CD8-positive, alpha-beta memory T cell (primary cell): ENCODE measurements at places on chromosomes 13 and 19. TPM values are rescaled to one million over a fixed set of nuclear protein-coding genes. Genes with fewer than 3 reads are reported as not detected.

DNA sequence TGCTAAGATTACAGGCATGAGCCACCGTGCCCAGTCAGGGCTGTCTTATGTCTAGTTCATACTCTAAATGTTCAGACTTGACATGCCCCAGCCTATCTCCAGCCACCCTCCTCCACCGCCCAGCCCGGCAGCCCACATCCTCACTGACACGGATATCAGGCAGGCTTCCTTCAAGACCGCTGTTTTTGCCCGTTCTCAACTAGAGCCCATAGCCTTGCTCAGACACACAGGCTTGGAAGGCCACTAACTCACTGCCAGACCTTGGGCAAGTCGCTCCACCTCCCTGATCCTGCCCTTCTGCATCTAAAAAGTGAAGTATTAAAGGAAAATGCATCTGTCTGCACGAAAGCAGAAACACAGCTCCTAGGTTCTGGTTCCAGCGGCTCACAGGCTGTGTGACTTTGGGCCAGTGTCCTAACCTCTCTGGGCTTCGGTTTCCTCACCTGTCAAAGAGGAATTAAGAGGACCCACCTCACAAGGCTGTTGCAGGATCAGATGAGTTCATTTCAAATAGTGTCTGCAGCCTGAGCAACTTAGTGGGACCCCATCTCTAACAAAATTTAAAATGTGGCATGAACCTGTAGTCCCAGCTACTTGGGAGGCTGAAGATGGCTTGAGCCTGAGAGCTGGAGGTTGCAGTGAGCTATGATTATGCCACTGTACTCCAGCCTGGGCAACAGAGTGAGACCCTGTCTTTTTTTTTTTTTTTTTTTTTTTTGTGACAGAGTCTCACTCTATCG is 14.5 kb upstream of the CERS4 start:
- DNase-seq, result peak; percentile 47
- no peak overlapping the region for H3K27ac ChIP-seq
- H3K4me3 ChIP-seq, result peak overlapping the region; percentile 8
- peaks cover 30% of the 10 kb centered on the region for H3K4me1 ChIP-seq
- no peaks in the 10 kb centered on the region for H3K27me3 ChIP-seq

- no peak for DNase-seq
- peaks cover 12% of the 10 kb centered on the region for H3K4me1 ChIP-seq
- H3K4me3 ChIP-seq, result no peak overlapping the region
- H3K27ac ChIP-seq, result no peak overlapping the region
Observed at GRCh38 chr19:5586300-5587070, 18.7 kb upstream of the TINCR start.

- H3K4me3 ChIP-seq, result no peak overlapping the region
- peaks cover 42% of the 10 kb centered on the region for H3K4me1 ChIP-seq
- no peak for DNase-seq
- no peaks in the 10 kb centered on the region for H3K27me3 ChIP-seq
Observed at GRCh38 chr13:109782066-109782822, 4.1 kb downstream of the IRS2 start.

GRCh38 chr13:103012646-103013045 is 53.6 kb downstream of the SLC10A2 start:
- H3K36me3 ChIP-seq, result no peaks in the 10 kb centered on the region
- no peaks in the 10 kb centered on the region for H3K4me1 ChIP-seq
- DNase-seq, result no peak
- no peak overlapping the region for H3K4me3 ChIP-seq
- no peak overlapping the region for H3K27ac ChIP-seq

DNA sequence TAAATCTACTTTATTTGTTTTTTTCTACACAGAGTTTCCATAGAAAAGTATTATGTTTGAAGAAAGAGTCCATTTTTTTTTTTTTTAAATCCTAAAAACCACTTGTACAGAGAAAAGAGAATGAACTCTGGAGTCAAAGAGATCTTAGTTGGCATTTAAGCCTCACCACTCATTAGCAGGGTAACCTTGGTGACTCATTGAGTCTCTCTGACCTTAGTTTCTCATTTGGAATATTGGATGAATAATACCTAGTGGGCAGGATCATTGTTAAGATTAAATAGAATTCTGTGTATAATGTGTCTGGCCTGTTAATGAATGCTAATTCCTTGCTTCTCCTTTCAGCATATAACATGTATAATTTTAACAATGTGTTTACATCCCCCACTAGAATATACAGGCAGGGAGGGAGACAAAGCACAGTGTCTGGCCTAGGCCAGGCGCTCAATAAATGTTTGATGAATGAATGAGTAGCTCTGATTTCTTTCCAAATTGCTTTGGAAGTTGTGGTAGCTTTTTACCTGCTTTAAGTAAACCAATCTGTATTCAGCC is 48.7 kb upstream of the MYCBP2 start:
- no peaks in the 10 kb centered on the region for H3K27me3 ChIP-seq
- DNase-seq, result no peak

DNA sequence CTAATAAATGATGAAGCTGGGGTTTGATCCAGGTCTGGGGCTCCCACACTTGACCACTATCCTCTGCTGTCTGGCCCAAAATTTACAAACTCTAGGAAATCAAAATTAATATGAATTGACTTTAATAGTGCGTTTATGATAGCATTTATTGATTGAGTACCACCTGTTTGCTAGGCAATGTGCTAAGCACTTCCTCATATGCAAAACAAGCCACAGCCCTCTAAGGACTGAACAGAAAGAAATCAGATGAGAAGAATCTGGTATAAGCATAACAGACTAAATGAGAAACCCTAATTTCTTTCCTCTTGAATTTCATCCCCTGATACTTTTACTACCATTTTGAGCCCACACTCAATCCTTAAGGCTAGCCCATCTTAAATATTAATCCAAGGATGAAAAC is 6.6 kb upstream of the MLNR start:
- no peaks in the 10 kb centered on the region for H3K36me3 ChIP-seq
- H3K4me3 ChIP-seq, result no peak overlapping the region
- no peak overlapping the region for H3K27ac ChIP-seq
- DNase-seq, result no peak
- H3K27me3 ChIP-seq, result peaks cover 3% of the 10 kb centered on the region
- H3K4me1 ChIP-seq, result peaks cover 9% of the 10 kb centered on the region

DNA sequence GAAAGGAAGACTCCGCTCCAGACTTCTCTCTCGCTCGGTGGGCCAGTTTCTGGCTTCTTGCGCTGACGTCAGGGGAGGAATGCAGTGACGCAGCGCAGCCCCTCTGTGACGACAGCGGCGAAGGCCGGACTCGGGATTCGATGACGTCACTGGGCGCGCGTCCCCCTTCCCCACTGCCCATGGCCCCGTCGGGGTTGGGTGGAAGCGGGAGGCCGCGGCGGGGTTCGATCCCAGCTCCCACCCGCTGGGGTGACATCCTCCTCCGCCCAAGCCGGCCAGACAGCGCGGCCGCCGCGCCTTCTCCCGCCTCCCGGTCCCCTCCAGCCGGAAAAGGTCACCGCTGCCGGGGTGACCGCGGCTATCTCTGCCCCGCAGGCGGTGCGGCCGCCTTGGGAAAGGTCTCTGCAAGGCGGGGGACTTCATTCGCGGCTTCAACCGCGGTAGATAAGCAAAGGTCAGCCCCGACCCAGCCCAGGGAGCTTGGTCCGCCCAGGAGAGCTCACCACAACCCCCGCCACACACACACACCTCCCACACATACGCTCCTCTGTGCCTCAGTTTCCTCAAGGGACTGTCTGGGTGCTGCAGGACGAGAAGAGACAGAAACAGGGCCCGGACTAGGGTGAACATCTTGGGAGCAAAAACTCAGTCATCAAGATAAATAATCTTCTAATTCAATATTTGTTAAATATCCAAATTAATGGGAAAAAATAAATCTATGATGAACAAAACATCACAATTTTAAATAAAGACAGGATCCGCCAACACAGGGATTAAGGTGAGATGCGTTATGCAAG is 844 bp upstream of the RFX1 start:
- no peaks in the 10 kb centered on the region for H3K36me3 ChIP-seq
- DNase-seq, result no peak
- H3K27ac ChIP-seq, result peak overlapping the region; percentile 100
- H3K4me3 ChIP-seq, result peak overlapping the region; percentile 91
- H3K27me3 ChIP-seq, result no peaks in the 10 kb centered on the region

GRCh38 chr19:33394006-33394722 is 20.7 kb downstream of the CEBPG start:
- no peaks in the 10 kb centered on the region for H3K27me3 ChIP-seq
- H3K4me1 ChIP-seq, result no peaks in the 10 kb centered on the region
- no peaks in the 10 kb centered on the region for H3K36me3 ChIP-seq
- H3K4me3 ChIP-seq, result no peak overlapping the region
- H3K27ac ChIP-seq, result no peak overlapping the region

GRCh38 chr13:109572389-109572788 is 214.0 kb downstream of the IRS2 start:
- peaks cover 14% of the 10 kb centered on the region for H3K4me1 ChIP-seq
- DNase-seq, result no peak
- no peak overlapping the region for H3K4me3 ChIP-seq
- no peaks in the 10 kb centered on the region for H3K27me3 ChIP-seq
- H3K36me3 ChIP-seq, result no peaks in the 10 kb centered on the region
- H3K27ac ChIP-seq, result no peak overlapping the region

GRCh38 chr19:55146705-55147273 is 2.2 kb downstream of the TNNT1 start:
- peak overlapping the region; percentile 43 for H3K27ac ChIP-seq
- no peak for DNase-seq
- peaks cover 17% of the 10 kb centered on the region for H3K27me3 ChIP-seq
- peaks cover 5% of the 10 kb centered on the region for H3K4me1 ChIP-seq
- no peaks in the 10 kb centered on the region for H3K36me3 ChIP-seq
- H3K4me3 ChIP-seq, result no peak overlapping the region

DNA sequence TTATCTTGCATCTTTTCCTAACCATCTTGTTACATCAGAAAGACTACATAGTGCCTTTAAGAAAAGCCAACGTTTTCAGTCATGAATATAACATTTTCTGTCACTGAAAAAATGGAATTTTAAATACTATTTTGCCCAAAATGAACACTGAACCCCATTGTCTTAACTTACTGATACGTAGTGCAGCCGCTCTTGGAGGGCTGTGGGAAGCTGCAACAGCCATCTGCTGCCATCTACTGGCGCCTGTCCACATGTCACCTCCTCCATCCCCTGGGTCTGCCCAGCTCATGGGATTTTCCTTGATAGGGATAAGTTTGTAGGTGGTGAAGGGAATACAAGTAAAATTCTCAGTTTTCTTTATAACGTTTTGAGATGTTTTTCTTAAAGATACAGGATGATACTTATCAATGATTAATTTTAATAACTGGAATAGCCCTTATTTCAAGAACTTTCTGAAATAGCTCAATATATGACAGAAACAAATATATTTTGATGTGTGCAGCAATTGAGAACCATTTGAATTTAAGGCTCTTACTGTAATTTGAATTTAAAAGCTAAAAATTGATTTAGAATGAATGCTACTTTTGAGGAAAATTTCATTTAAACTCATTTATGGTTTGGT is 73.7 kb downstream of the GGACT start:
- H3K27ac ChIP-seq, result no peak overlapping the region
- peak; percentile 63 for DNase-seq
- H3K36me3 ChIP-seq, result no peaks in the 10 kb centered on the region
- H3K4me1 ChIP-seq, result peaks cover 7% of the 10 kb centered on the region
- H3K27me3 ChIP-seq, result no peaks in the 10 kb centered on the region

DNA sequence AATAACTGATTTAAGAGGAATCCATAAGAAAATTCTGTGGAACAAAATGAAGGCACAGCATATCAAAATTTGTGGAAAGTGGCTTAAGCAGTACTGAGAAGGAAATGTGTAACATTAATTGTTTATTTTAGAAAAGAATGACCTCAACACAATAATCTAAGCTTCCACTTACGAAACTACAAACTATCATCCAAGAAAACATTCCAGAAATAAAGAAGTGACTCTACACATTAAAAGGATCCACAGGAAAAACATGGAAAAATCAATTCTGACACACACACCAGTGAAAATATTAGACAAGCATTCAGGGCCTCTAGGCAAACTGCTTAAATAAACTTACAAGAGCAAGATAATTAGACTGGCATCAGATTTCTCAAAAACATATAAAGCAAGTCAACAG is 14.0 kb downstream of the EXOSC8 start:
- no peak overlapping the region for H3K27ac ChIP-seq
- H3K36me3 ChIP-seq, result peaks cover 45% of the 10 kb centered on the region
- H3K27me3 ChIP-seq, result no peaks in the 10 kb centered on the region

- peaks cover 11% of the 10 kb centered on the region for H3K4me1 ChIP-seq
- H3K4me3 ChIP-seq, result no peak overlapping the region
- no peaks in the 10 kb centered on the region for H3K36me3 ChIP-seq
- H3K27ac ChIP-seq, result no peak overlapping the region
- DNase-seq, result no peak
Observed at GRCh38 chr13:49760558-49760957, 31.9 kb downstream of the KPNA3 start.

DNA sequence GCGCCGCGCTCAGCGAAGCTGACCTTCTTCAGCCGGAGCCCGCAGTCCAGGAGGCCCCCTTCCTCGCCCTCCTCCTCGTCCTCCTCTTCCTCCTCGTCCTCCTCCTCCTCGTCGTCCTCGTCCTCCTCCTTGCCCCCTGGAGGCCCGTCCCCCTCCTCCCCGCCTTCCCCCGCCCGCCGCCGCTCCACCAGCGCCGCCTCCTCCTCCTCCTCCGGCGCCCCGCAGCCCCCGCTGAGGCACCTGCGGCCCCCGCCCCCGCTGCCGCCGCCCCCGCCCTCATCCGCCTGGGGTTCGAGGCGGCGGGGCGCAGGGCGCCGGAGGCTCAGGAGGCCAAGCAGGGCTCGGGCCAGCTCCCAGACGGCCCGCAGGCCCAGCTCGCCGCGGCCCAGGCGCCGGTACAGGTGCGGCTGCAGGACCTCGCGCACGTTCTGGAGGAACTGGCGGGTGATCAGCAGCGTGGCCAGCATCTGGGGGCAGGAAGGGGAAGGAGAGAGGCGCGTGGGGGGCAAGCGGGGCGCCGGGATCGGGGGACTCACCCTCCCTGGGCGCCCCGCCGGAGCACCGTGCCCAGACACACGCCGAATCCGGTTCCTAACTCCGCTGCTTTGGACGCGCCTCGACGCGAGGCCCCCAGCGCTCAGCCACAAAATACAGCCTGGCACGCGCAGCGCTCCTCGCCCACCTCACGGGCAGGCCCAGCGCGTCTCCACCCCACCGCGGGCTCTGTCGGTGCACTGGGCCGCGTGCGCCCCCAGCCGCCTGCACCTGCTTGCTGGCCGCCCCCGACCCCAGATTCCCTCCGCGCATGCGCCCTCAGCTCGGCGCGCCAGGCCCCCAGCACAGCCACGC is 5.9 kb downstream of the ANO8 start:
- H3K27ac ChIP-seq, result peak overlapping the region; percentile 65
- no peaks in the 10 kb centered on the region for H3K36me3 ChIP-seq
- peaks cover 11% of the 10 kb centered on the region for H3K4me1 ChIP-seq
- DNase-seq, result peak; percentile 33

GRCh38 chr13:94825507-94825906 is 113.2 kb upstream of the SOX21 start:
- H3K27me3 ChIP-seq, result no peaks in the 10 kb centered on the region
- H3K36me3 ChIP-seq, result no peaks in the 10 kb centered on the region
- no peak for DNase-seq
- no peaks in the 10 kb centered on the region for H3K4me1 ChIP-seq

Gene TRPC4
- total RNA-seq, result not detected

Gene PRODH2
- not detected for total RNA-seq

Gene MRPL57
- total RNA-seq, result 28.8 TPM

Gene TSHZ3
- total RNA-seq, result 0.35 TPM

Gene MARCHF2
- 13.1 TPM for total RNA-seq

Gene UHRF1
- total RNA-seq, result 218 TPM
